ENCODE measurements at places on chromosomes 4 and X. TPM values are rescaled to one million over a fixed set of nuclear protein-coding genes. Genes with fewer than 3 reads are reported as not detected.

DNA sequence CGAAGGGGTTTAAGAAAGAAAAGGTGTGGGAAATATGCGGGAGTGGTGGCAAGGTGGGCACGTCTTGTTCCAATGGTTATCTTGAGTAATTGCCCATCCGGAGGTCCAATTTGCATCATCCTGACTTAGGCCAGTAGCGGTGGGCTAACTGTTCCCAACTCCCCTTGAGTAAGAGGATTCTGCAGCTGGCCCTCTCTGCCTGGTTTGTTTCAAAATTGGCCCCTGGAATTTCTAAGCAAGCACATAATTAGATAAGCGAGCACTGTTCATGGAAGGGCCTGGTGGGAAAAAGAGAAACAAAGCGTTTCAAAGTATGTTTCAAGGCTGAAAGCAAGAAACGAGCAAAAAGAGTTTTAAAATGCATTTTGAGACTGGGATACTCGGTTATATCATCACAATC is 198.2 kb downstream of the CEP135 start:
- DNase-seq = no peak

The S100G gene
- total RNA-seq = not detected

DNA sequence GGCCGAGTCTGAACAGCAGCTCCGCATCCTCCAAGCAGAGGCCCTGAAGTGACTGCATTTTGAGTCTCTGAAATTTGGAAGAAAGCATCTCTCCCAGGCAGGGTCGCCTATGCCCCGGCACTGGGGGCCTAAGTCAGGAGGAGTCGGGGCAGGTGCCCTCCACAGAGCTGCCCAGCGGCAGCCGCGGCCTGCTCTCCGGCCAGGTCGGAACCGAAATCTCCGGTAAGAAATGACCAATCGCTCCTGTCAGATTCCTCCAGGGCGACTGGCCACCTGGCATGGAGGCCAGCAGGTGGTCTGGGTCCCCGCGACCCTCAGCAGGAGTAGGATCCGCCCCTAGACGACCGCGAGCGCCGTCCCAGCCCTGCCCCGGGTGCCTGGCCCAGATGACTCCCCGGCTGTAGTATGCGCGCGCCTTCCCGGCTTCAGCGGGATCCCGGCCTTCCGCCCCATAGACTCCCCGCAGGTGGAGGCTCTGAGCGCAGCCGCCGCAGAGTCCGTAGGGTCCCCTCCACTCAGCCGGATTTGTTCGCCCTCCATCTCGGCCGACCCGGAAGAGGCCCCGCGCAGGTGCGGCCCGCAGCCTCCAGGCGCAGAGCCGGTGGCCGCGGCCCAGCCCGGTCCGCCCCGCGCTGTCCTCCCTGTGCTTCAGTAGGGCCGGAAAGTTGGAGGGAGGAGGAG is 1.5 kb downstream of the NKX1-1 start:
- no peak for DNase-seq

The CYLC1 gene
- not detected for total RNA-seq

DNA sequence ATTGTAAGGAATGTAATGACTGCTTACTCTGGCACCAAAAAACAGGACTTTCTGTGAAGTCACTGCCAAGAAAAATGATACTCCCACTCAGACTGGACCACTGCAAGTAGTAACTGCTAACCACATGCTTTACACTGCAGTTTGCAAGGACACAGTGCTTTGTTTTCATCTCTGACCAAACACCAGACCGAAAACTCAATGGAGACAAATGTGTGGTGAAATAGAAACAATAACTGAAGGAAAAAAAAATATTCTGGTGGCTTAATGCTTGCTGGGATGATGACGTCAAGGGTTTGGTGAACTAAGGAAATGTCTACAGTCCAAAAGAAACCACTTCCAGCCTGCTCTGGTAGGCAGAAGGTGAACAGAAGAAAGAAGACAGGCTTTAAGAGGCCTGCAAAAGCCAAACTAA is 13.2 kb downstream of the GPC4 start:
- no peak for DNase-seq

- no peak for DNase-seq
Measured at GRCh38 chr4:176708771-176709311, 83.9 kb downstream of the VEGFC start.

DNA sequence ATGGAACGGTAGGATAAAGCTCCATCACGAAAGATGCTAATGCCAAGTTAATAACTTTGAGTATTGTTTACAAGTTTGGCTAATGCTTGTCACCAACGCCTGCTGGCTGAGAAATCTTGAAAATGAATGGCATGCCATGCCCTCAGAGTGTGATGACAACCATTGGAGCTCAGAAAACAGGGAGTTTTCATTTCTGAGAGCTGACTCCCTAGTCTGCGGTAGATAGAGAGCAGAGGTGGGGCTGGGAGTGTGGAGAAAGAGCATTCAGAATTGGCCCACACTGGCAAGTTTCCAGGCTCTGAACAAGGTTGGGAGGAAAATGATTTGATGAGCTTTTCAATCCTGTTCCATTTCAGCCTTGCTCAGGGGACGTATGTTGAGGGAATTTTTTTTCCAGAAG is 183.9 kb downstream of the CPEB2 start:
- no peak for DNase-seq

GRCh38 chrX:47649781-47650163 is 591 bp downstream of the ELK1 start:
- no peak for DNase-seq

- DNase-seq = no peak
Measured at GRCh38 chr4:177385576-177386277, 56.5 kb downstream of the AGA start.

The GAGE12G gene
- not detected for total RNA-seq

DNA sequence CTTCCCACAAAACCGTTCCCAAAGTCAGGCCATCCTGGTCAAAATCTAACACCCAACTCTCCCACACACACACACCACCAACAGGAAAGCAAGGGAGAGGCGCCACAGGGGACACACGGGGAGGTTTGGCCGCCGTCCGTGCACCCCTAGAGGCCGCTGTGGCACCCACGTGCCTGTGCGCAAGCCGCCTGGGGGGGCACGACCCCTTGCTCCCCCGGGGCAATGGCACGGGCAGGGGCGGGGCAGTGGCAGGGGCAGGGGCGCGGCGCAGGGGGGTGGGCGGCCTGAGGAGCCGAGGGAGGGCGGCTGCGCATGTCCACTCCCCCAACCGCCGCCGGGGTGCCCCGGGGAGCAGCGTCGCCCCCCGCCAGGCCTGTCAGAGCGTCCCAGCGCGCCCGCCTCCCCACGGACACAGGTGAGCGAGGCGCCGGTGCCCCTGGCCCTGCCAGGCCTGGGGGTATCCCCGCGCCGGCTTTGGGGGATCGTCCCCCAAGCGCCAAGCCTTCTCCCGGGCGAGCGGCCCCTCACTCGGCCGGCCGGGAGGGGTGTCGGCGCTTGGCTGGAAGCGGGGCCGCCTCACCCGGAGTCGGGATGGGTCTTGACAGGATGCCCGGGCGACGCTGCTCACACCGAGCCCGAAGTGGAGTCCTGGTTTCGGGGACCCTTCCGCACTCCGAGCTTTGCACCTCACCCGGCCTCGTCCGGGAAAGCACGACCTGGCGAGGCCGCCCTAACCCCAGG is at the start of gene ERAS:
TSS of gene ERAS (plus strand) at position 379 of the 741 bp plus-strand sequence. CDS start 2,611 bp downstream, outside the sequence.
- no peak for DNase-seq

The TLR7 gene
- 1.2 TPM for total RNA-seq

The KLHL13 gene
- 48.6 TPM for total RNA-seq

DNA sequence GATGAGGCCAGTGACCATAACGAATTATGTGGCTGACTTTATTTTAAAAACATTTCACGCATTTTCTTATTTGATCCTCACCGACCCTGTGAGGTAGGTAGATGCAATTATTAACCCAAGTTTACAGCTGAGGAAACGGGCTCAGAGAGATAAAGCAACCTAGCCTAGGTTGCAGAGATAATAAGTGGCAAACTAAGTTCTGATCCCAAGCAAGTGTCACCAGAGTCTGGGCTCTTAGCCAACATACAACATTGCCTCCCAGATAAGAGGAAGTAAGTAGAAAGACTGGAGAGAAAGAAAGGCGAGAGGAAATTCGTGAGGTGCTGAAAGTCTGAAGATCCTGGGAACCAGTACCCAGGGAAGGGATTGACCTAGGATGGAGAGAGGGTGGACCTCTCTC is 77.4 kb upstream of the GPR50 start:
- no peak for DNase-seq

The TRIM61 gene
- total RNA-seq = 2.2 TPM

Measured in cerebellum (tissue), 4 donors.